NCI-H1930 (cell line): ENCODE measurements at places on chromosomes 6 and 20.

DNA sequence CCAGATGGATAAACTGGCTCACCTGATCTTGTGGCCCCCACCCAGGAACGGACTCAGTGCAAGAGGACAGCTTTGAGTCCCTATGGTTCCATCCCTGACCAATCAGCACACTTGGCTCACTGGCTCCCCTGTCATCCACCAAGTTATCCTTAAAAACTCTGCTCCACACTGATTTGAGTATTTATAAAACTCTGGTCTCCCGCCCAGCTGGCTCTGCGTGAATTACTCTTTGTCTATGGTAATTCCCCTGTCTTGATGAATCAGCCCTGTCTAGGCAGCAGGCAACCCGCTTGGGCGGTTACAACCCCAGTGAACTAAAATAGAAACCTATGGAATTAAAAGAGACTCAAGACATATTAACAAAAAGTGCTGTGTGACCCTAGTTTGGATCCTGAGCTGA lies 38.1 kb upstream of the CD83 start:
- no peak for DNase-seq

- no peak for DNase-seq
These were observed 1.3 kb upstream of the CARMIL1 start for GRCh38 chr6:25277857-25278256.

DNA sequence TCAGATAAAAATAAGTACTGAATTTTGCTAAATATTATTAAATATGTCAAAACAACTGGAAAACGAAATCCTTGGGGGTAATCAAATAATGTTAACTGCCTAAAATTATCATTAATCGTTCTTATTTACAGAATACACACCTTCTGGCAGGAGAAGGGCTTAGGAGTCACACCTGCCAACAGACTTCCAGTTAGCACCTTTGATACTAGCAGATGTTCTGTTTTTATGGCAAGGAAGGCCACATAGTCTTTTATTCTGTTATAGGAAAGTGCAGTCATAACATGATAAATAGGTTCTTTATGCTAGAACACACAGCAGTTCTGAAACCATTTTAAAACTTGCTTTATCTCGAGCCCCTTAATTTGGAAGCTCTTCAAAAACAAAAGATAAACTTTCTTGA lies 464.1 kb downstream of the UTRN start:
- DNase-seq: peak; percentile 72

- DNase-seq: no peak
These were observed 764.0 kb upstream of the CITED2 start for GRCh38 chr6:140138311-140139010.

- DNase-seq: no peak
These were observed 19.6 kb downstream of the FARS2 start for GRCh38 chr6:5280920-5281319.

- DNase-seq: no peak
These were observed 52.6 kb downstream of the GFRAL start for GRCh38 chr6:55379895-55380294.

DNA sequence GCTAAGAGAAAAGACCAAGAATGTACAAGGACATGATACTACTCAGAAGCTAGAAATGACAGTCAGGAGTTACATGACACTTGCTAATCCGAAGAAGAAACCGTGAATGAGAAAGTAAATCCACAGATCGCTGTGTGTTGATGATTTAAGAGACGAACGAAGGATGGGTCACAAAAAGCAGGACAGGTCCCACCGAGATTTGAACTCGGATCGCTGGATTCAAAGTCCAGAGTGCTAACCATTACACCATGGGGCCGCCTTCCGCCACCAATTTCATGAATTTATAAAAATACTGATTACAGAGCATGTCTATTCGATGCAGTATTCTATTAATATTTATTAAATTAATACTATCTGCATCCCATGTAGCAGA lies 54.0 kb upstream of the BTN3A2 start:
- no peak for DNase-seq

- no peak for DNase-seq
These were observed 24.5 kb downstream of the PLCB4 start for GRCh38 chr20:9093218-9093957.

DNA sequence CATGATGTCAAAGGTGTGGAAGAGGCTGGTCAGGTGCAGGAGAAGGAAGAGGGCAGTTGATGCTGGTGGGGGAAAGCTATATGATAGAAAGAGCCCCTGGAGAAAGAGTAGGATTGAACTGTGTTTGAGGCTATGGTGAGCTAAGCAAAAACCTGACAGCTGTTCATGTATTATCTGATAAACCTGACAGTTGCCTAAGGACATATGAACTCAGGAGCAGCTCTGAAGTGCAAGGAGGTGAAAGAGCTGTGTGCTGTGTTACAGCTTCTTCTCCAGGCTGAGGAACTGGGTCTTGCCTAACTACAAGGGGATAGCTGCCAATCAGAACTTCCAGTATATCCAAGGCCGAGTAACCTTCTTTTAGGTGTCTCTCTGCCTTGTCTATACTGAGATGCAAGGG lies 81.8 kb downstream of the LCA5 start:
- no peak for DNase-seq

DNA sequence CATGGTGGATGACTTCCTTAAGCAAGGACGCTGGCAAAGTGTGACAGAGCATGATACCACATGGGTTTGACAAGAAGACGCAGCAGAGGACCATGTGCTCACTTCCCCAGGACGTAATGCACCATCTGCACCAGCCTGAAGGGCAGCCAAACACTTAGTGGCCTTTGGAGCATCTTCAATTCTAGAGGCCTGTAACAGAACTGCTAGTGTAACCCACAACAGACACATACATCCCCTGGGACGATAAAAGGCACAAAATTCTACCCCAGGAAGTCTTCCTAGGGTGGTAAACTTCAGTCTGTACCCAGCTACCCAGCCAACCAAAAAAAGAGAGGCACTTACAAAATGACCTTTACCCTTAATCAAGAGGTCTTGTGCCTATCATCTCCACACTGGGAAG lies 9.2 kb upstream of the CPNE1 start:
- no peak for DNase-seq

GRCh38 chr6:113662688-113663333 lies 194.3 kb upstream of the MARCKS start:
- no peak for DNase-seq

DNA sequence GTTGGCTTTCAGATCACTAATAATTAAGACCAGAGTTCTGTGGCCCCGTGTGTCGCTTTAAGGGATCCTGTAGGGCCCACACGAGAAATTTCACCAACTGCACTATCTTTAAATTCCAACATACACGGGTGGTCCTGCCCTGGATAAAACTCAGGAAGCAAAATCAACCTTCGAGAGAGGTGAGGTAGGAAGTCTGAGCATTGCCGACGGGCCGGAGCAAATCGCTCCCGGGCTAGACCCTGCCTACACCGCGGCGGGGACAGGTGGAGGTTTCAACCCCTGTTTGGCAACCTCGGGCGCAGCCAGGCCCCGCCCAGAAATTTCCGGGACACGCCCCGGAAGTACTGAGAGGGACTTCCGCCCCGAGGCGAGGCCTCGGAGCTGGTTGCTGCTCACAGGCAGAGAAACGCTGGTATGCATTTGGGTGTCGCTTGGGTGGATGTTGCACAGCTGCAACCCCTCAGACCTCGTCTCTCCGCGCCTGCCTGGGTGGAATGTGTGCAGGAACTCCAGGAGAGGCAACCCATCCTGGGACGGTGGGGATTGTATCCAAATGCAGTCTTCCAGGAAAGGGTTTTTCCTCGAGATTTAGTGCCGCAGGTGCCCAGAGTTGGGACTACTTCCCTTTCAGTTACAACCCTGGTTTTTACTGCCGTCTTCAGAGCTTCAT lies 19.9 kb downstream of the ZKSCAN8 start:
- peak; percentile 55 for DNase-seq

- DNase-seq: no peak
These were observed 17.5 kb upstream of the SYNCRIP start for GRCh38 chr6:85660181-85660611.
